HT-29 (cell line): ENCODE measurements at places on chromosomes 4 and X. TPM values are rescaled to one million over a fixed set of nuclear protein-coding genes. Genes with fewer than 3 reads are reported as not detected.

- DNase-seq: no peak
Observed at GRCh38 chrX:80573275-80573674, 153.0 kb downstream of the TENT5D start.

GRCh38 chr4:73867783-73868182 lies 1.4 kb upstream of the CXCL1 start:
- DNase-seq: peak; percentile 69

GRCh38 chr4:55437356-55437796 lies 41.6 kb downstream of the TMEM165 start:
- peak; percentile 29 for DNase-seq

DNA sequence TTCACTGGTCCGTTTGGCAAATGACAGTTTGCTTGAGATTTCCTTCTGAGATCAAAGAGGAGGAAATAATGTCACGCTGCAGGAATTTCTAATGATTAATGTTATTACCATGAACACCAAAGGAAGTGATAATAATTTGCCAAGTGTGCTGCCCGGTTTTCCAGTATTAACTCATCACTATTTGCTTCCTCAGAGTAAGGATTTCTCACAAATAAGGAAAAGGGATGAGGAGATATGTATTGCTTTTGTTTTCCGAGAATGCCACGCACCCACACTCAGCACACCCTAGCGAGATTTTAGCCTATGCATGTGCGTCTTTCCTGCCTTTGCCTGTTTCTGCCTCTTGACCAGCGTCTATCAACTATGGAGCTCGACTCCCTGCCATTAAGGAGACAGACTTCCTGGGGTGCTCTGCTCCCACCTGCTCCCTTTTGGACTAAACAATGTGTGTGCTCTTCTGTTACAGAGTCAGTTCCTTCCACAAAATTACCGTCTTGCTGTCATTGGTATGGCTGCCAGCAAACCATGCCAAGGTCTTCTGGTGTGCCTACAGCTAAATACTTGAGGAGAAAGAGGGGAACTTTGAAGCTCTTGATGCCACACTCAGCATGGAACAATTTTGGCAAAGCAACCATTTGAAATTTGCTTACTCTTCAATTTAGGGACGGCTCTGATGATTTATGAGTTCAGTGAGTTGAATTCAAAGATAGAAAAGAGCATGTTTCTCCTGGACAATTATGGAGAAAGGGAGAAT lies 393.1 kb upstream of the ZFP42 start:
- no peak for DNase-seq

GRCh38 chr4:174038481-174038880 lies 245.0 kb downstream of the FBXO8 start:
- DNase-seq: no peak

GRCh38 chr4:33518856-33519255 lies 2725.5 kb downstream of the ARAP2 start:
- DNase-seq: no peak

ZNF630 gene
- 0.10 and 0.68 TPM in 2 replicates for total RNA-seq
